ENCODE measurements at places on chromosomes 11 and 22.

- no peak for DNase-seq
Measured at GRCh38 chr11:128551058-128551457, 36.3 kb downstream of the ETS1 start.

DNA sequence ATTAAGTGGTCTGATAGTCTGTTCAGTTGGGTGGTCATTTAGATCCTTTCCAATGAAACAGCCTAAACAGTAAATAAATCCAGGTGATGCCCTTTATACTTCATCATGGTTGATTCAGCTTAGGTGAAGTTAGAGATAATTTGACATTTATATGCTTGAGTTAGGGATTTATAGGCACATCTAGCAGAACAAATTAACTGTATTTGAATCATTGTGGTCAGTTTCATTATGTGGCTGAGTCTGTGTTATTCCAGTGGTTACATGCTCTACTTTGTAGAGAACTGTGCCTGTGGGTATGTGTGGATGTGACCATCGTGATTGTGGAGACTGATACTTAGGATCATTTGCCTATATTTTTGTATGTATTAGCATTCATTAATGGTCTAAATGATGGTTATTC is 194.6 kb downstream of the DDX10 start:
- DNase-seq: no peak

DNA sequence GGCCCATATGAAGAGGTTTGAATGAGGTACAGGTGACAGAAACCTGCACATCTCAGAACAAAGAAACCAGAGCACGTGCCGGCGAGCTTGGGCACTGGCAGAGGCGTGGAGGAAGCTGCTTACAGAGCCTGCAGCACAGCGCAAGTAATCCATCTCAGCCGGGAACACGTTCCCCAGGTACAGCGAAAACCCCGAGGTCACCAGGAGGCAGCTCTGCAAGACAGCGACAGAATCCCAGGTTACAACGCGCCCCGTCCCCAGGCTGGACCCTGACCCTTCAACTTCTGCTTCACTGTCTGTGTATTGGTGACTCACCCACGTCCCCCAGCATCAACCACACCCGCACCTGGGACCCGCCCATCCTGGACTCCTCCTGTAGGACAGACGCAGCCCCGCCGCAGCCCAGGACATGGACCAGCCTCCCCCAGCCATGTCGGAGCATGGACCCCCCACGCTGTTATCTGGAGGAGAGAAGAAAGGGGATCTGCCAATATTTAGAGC is 2.2 kb downstream of the MLC1 start:
- DNase-seq: no peak

GRCh38 chr11:19683141-19683805 is 29.4 kb upstream of the NAV2 start:
- no peak for DNase-seq

DNA sequence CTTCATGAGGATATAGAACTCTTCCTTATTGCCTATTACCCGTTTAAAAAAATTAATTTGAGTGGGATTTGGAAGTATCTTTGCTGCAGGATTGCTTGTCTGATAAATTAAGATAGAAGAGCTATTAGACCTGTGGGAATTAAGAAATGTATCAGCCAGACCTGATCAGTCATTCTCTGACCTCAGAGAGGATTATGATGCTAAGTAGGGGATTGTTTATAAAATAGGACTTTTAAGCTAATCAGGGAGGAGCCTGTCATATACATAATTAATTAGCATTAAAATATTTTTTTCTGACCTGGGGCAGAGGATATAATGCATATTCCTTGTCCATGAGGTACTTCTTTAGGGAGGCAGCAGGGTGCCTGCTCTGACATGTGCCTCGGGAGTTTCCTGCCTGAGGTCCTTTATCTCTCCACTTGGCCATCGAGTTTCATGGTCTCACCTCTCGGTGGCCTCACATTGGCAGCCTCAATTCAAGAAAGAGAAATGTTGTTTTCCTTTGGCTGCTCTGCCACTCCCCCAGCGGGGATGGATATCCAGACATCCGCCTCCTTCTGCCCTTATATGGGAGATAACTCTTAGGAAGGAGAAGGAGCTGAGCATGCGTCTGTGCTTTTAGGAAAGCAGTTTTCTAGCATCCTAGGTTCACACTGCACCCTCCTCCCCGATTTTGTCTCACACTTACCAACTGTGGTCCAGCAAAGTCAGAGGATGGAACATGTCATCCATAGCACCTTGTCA is 41.1 kb downstream of the DIXDC1 start:
- no peak for DNase-seq

GRCh38 chr22:27774200-27774599 is 27.4 kb downstream of the MN1 start:
- DNase-seq: no peak

DNA sequence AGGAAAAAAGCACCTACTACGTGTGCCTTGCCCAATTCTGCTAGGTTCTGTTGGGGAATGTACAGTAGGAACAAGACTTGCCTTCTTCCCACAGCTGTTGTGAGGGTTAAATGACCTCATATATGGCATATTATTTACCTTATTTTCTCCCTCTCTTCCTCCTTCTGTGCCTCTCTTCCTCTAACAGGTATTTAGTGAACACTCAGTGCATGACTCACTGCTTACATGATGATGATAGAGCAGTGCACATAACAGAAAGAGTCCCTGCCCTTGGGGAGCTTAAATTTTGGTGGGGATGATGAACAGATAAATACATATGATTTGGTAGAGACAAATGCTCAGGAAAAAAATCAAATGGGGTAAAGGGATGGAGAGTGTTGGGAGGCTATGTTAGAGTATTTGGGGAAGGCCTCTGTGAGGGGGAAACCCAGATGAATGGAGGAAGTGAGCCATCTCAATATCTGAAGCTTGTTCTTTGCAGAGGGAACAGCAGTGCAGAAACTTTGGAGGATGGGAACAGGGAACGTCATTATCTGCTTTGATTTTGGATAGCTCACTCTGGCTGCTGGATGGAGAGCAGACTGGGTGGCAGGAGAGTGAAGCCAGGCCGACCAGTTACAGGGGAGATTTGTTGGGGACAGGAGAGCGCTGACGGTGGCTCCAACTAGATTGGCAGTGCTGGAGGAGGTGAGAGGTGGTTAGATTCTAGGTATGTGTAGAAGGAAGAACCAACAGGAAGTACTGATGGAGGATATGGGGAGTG is 95.5 kb upstream of the TENM4 start:
- no peak for DNase-seq

GRCh38 chr22:46050916-46051614 is 74.1 kb upstream of the WNT7B start:
- no peak for DNase-seq
